ENCODE measurements at places on chromosomes 7 and 10.

GRCh38 chr7:44325811-44326241 is 432 bp upstream of the CAMK2B start:
- no peak for DNase-seq

DNA sequence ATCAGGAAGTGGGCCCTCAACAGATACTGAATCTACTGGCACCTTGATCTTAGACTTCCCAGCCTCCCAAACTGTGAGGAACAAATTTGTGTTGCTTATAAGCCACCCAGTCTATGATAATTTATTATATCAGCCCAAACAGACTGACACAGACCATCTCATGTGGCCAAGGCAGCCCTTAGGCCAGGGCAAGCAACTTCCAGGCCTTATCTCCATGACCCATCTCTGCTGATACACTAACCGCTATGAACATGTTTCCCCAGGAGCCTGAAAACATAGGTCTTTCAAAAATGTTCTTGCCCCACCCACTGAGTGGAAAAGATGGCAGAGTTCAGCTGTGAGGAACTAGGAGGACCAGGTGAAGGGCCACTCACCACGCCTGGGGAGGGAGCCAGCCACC is 3.2 kb upstream of the BLOC1S2 start:
- DNase-seq = no peak

DNA sequence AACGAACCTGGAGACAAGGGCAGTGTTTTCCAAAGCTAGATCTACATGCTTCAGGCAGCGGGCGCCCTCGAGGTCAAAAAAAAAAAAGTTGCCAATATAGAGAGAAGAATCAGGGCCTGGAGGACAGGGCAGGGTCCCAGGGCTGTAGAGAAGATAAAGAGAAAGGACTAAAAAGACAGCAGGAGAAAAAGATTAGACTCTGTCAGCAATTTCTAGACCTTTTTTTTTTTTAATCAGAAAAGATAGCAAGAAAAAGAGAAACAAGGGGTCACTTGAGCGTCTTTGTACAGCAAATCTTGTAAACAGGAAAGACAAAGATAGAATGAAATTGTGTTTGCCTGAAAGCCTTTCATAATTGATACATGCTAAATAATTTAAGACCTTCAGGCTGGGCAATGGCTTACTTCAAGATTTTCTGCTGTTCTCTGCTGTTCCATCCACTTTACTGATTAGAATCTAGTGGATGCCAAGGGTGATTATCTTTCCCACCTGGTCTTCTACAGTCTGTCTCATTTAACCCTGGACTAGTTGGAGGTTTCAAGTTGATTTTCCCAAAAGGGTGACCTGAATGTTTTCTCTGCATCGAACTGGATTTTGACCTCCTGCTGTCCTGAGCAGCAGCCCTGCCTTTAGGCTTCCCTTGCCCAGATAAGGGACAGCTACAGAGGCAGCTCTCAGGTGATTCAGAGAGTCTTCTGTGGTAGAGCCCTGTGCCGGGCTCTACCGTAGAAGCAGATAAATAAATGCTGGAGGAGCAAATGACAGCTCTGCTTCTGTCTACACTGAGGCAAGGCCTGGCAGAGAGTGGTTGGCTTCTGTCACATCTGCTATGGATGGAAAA is 5.1 kb downstream of the LMOD2 start:
- DNase-seq = no peak

DNA sequence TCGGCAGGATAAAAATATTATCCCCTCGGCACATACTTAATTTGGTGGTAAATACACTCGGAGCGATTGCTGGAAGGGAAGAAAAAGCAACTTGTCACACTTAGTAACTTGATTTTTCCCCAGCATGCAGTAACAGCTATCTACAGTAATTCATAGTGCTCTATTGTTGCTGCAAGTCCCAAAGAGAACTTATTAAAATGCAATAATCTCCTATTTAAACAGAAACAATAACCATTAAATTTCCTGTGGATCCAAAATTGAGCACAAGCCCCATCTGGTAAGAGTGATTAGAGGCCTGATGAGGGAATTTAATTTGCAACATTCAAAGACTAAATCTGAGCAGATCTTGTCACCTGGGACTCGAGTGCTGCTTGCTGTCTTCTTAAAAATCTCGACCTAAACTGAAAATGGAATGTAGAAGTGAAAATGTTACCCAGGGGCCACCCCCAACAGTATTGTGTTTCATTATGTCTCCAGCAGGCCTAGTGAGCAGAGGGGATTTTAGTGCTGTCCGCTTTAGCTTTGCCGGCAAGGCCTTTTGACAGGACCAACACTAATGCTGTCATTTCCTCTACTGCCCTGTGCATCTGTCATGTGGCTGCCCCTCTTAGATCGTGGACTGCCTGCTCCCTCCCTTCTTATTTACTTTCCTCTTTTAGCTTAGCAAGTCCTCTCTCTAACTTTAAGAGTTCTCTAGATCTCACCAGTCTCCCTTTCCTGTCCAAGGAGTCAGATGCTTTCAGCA is 639.7 kb downstream of the AUTS2 start:
- DNase-seq = no peak

DNA sequence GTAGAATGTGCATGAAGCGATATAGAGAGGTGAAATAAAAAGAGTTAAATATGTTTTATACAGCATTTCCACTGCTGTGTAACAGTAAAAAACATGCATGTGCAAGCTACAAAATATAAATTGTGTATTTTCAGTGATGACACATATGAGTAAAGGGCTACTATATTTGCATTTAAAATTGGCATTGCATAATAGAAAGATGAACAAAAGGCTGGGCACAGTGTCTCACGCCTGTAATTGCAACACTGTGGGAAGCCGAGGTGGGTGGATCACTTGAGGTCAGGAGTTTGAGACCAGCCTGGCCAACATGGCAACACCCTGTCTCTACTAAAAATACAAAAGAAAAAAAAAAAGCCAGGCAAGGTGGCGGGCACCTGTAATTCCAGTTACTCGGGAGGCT is 79.8 kb upstream of the CCDC71L start:
- DNase-seq = no peak

GRCh38 chr10:4057021-4057420 is 272.0 kb upstream of the KLF6 start:
- no peak for DNase-seq

DNA sequence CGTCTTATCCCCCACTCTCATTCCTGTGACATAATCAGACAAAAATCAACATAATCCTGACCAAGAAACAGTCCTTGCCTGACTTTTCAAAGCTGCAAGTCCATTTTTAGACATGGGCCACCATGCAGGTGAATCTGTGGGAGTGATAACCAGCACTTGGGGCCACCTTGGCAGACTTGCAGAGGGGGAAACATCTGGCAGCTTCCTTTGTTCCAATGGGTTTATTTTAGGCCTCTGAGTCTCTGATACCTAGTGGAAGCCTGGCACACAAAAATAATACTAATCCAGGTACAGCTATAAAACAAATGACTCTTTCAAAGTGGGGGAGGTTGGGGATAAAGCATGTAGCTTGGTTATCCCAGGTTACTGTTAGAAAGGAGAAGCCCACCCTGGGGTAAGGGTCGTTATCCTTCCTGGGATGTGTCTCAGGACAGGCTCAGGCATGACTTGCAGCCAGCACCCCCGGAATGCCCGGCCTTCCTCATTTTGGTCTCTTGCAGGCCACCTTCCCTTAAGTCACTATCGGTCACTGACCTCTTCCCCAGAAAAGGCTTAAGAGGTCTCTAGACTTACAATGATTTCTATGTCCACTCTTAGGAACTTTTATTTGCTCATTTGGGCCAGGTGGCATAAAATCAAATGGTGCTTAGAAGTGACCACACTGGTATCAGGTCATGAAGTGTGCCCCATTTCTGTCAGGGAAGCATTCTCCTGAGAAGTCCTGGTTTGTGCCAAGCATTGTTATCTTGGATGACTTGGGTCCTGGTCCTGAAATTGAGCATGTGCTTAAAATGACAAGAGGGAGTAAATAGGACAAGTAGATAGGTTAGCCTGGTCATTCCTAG is 37.6 kb downstream of the EEPD1 start:
- DNase-seq = no peak

GRCh38 chr10:127934383-127934782 is 27.5 kb downstream of the PTPRE start:
- no peak for DNase-seq

DNA sequence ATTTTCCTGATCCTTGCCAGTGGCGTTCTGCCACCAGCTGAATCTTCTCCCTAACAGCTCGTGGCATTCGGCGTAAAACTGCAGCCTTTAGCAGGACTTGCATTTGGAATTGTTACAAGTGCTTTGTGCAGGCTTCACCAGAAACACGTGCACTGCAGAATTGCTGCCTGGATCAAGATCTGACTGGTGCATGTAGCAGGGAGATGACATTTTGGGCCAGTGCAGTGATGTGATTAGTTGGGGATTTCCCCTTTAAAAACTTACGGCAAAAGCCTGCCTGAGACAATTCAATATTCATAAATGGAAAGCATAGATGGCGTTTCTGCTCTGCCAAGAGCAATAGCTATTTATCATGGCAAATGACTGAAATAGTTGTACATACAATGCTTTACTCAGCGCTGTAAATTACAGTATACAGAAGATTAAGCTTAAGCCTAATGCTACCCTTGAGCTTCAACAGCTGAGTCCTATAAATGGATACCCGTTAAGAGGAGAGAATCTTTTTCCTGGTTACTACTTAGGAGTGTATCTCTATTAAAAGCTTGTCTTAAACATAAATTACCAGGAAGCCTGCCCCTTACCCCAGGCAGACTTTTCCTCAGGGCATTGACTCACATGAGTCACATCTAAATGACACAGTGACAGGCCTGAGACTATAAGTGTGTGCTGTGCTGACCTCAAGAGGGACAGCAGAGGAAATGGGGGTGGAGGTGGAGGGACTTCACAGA is 106.3 kb downstream of the ATXN7L1 start:
- DNase-seq = no peak

- DNase-seq = no peak
Observed at GRCh38 chr7:131929632-131930031, 373.2 kb upstream of the PODXL start.

DNA sequence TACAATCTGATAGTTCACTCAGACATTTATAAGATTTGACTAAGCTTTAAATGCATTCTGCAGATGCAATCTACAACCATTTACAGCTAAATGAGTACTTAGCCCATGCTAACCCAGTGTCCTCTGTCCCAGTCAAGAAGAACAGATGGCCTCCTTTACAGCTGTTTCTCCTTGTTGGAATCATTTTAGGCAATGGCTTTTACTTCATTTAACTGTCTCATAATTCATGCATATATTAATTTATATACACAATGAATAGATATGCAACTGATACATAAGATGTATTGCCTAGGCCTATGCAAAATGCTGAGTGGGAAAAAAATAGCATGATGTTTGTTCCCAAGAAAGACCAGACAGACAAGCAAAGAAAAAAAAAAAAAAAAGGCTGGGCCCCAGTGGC is 82.2 kb downstream of the TSPAN12 start:
- DNase-seq = no peak

DNA sequence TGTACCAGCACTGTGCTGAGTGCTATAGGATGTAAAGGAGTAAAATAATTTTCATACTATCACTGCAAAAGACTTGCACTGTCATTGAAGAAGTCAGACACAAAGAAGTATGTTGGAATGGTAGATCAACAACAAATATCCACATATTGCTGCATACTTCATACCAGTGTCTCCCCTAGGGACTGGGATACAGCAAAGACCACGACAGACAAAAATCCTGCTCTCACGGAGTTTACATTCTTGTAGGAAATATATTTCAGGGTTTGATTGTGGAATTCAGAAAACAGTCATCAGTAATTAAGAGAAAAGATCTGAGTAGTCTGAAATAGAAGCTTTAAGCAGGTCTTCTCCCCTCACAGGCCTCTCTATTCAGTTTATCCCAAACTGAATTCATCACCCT is 49.4 kb upstream of the PLXNA4 start:
- DNase-seq = no peak

GRCh38 chr7:124764051-124764846 is 1.3 kb downstream of the GPR37 start:
- no peak for DNase-seq

- no peak for DNase-seq
Observed at GRCh38 chr7:80139236-80139635, 4.6 kb downstream of the GNAI1 start.

GRCh38 chr10:50846753-50847152 is 38.7 kb downstream of the A1CF start:
- DNase-seq = no peak

GRCh38 chr10:124230635-124231167 is 137.3 kb upstream of the CHST15 start:
- no peak for DNase-seq

DNA sequence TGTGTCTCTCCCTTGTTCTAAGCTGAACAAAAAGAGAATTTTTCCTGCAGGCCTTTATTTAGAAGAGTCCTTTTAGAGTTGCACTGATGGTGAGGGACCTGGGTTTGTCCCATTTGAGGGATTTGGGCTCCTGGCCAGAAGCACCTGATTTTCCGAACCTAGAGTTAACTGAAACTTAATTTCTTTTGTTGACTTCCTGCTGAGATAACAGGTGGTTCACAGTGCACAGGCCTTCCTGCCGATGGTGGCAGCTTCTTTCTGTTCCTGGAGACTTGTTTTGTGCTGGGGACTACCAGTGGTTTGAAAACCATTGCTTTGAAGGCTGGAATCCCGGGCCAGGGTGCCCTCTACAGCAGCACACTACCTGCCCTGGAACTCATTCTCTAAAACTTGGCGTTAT is 99.2 kb downstream of the SUGCT start:
- no peak for DNase-seq

DNA sequence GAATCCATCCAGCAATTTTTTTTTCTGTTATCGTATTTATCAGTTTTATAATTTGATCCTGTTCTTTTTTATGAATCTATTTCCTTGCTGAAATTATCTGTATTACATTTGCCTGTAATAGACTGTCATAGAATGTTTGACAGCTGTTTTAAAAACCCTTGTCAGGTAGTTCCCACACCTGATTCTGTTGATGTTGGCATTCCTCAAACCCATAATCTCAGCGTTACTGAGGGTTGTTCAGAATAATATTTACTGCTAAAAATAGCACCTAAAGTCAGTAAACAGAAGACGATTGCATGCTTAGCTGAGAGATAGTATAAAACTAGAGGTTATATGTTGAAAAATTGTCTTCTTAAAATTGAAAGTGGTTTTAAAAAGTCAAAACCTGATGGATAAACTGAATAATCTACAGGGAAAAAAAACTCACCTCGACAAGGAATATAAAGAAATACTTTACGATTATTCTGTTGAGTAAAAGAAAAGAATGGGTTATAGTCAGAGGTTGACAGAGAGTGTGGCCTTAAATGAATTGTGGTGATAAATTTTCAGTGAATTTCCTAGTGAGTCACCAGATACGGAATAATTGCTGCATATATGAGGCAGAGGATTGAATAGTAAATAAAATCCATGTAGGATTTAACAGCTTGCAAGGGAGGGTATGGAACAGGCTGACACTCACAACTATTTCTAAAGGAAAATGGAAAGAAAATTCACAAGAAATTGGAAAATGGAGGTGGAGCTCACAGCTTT is 824.1 kb upstream of the IGFBP3 start:
- DNase-seq = no peak

Data from GM04503 (cell line).